GM12892 (cell line): ENCODE measurements at places on chromosomes 4 and X.
A peak's percentile ranks its signal among the peaks of the same experiment; 100 is the strongest.

DNA sequence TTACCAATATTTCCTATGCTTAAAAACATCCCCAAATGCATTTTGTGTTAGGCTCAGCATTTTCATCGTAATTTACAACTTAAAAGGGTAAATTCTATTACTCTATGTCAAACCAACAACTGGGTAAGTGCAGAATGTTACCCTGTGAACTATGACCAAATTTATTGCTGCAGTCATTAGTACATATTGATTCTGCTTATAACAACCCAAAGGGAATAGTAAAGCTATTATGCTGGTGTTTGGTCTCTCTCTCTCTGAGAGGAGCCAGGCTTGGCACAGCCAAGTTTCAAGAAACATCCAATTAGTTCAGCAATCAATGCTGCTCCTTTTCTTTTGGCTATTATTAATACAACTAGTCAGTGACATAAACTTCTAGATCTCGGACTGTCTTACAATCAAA is 747.7 kb downstream of the CENPC start:
- no peak for DNase-seq

DNA sequence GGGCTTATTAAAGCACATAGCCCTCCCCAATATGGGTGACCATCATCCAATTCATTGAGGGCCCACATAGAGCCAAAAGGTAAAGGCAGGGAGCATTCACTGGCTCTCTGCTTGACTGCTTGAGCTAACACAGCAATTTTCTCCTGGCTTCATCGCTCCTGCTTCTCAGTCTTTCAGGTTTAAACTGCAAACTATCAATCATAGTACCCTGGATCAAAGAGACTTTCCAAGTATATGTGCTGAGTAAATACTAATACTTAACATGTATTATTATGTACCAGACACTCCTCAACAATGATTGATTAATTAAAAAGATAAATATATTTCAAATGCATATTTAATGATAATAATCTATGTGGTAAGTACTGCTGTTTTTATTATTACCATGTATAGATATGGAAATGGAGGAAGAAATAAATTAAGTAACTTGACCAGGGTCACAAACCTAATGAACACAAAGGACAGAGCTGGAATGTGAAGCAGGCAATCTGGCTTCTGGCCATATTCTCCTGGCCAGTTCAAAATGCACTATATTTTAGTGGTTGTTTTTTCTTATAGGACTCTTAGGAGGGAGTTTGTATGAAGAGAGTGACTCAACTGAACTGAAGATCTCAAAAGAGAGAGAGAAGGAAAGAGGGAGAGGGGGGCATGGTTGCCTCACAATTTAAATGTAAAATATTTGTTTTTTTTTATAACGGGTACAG is 1197.3 kb downstream of the TECRL start:
- no peak for DNase-seq

- DNase-seq, result no peak
These were observed 12.6 kb downstream of the P2RY10 start for GRCh38 chrX:78957768-78958130.

GRCh38 chr4:183141997-183142396 is 42.9 kb downstream of the WWC2 start:
- DNase-seq, result no peak

DNA sequence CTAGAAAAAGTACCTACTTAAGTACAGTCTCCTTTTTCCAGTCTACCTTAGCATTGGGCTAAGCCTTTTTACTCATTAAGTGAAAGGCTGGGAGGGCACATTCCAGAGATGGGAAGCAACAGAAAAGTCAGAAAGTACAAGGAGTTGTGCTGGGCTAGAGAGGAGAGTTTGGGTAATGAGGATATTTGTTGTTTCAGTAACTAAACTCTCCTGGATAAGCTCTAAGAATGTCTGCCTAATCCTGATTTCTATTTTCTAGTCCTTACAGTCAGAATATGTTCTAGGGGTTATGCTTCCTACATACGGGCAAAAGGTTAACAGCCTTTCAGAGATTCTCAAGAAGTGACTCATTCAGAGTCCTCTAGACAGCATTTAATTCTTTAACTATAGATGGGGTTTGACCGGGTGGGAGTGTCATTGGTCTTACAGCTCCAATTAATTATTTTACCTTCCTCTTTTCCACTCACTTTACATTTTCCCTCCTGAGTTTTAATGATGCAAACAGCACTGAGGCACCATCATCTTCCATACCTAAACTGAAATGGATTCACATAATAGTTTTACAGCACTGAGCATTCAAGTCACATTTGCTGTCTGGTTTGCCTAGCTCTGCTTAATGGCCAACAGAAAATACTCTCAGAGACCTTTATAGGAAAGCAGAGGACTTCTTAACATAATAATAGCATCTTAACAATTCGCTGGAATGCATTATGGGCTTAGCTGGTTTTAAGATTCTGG is 42.9 kb downstream of the USP26 start:
- DNase-seq, result no peak

DNA sequence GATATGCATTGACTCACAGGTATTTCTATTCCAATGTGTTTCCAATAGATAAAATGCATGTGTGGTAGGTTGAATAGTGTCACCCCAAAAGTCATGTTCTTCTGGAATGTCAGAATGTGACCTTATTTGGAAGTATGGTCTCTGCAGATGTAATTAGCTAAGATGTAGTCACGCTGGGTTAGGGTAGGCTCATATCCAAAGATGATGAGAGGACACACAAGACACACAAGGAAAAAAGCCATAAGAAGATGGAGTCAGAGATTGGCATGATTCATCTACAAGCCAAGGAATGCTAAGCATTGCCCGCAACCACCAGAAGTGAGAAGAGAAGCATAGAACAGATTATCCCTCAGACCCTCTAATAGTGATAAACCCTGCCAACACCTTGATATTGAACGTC is 17.5 kb downstream of the ZNF330 start:
- no peak for DNase-seq

- DNase-seq, result no peak
These were observed 4.0 kb upstream of the C4orf17 start for GRCh38 chr4:99506781-99507180.

GRCh38 chr4:6889736-6890324 is 19.8 kb upstream of the TBC1D14 start:
- no peak for DNase-seq

DNA sequence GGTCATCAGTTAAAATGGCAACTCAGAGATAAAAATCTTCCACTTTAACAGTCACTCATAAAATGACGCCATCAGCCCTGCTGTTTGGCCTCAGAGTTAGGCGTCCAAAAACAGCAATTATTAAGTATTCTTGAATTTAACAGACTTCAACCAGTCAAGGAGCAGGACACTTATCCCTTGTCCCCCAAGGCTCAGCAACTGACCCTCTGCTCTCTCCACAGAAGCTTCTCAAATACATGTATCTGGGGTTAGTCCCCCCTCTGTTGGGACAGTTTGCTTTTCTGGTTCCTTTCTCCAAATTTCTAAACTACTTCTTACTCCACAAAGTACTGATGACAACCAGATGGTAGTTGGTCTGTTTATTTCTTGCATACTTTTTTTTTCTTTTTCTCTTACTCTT is 54.4 kb downstream of the SOD3 start:
- DNase-seq, result no peak

- DNase-seq, result no peak
These were observed 9.2 kb downstream of the PWWP3B start for GRCh38 chrX:106177106-106177981.

DNA sequence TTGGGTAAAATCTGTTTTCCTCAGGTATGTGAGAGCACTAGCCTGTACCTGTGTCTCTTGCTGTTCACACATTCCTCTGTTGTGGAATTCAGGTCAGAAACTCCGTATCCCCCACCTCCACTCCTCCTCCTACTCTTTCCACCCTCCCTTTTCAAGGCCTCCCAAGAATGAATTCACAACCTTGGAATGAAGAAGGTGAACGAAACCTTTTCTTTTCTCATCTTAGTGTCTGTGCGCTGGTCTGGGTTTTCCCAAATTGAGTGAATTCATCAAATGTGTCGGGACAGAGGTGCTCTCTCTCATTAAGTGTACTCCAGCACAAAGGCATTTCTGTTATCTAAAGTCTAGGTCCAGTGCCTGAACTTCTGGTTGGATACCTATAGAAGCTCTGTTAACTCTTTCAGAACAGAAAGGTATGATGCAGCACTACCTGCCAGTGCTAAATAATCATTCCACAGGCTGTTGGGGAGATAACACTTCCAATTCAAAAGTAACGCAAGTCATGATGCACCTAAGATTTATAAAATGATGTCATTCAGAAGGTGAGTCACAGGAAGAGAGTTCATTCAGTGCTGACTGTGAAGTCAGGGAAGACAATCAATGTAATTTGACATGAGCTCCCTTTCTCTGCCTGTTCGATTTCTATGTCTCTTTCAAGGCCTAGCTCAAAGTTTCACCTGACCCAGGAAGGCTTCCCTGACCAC is 41.9 kb downstream of the COL4A6 start:
- DNase-seq, result no peak

DNA sequence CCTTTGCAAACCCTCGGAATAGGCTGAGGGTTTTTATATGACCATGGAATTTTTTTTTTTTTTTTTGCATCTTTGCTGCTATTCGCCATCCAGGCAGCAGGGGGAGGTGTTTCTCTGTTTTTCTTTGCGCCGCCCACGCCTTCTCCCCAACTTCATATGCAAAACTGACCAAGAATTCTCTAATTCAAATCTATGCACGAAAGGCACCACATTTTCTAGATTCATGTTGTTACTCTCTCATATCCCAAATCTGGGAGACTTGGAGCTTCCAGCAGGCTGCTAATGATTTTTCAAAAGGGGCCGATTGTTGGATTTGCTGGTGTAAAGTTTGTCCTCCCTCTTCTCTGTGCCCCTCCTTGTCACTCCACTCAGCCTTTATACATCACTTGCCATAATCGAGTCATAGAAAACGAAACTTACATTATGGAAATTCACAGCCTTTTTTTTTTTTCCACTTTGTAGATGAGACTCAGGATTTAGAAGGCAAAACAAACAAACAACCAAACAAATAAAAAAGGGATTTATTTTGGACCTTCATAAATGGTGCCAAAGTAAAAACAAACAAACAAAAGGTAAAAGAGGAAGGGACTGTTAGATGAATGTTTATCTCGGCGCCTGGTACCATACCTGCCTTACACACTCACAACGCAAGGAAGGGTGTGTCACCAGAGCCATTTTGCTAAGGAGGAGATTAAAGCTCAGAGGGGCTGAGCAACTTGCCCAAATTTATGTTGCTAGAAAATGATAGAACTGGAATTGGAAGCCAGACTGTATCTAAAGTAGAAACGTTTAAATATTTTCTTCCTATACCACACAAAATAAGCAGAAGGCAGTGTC is 29.3 kb upstream of the BOD1L1 start:
- peak; percentile 13 for DNase-seq

- DNase-seq, result no peak
These were observed 48.9 kb upstream of the PPARGC1A start for GRCh38 chr4:23938796-23939195.

DNA sequence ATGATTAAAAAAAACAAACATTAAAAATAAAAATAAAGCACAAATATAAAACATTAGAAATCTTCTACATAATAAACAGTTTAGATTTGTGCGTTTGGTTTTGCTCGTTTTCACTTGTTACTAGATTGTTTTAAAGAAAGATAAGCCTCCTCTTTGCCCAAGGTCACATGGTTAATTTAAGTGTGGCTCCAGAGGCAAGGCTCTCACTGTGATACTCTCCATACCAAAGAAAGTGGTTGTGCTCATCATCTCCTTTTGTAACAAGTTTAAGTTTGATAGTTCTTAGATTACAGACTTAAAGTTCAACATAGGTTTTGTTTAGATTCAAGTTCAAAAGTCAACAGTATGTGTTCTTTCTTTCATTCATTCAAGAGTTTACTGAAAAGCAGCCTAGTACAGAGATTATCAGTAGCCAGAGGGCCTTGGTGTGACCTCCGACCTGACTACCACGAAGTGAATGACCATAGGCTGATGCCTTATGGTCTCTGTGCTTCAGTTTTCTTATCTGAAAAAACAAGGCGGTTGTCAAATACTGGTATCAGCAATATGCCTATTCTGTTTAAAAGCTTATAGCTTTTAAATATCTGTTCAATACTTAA is 133.2 kb downstream of the ZAR1 start:
- DNase-seq, result no peak

GRCh38 chr4:25144870-25145481 is 15.3 kb downstream of the SEPSECS start:
- no peak for DNase-seq

DNA sequence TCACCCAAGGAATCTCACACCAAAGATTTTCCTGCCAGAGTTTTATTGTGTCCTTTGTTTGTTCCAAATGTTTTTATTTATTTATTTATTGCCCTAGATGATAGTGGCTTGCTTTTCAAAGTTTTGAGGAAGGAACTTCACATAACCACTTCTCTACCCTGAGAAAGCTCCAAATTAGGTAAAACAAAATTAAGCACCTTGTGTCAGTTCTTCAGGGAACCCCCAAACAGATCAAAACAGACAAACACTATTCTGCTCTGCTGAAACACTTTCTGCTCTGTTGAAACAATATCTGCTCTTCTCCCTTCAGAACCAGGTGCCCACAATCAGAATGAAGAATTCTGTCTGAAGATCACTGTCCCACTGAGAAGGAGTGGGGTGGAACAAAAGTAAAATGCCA is 16.5 kb upstream of the CYBB start:
- no peak for DNase-seq

GRCh38 chr4:108355902-108356535 is 187.3 kb upstream of the LEF1 start:
- DNase-seq, result no peak

GRCh38 chrX:33357606-33358005 is 146.3 kb upstream of the DMD start:
- no peak for DNase-seq

DNA sequence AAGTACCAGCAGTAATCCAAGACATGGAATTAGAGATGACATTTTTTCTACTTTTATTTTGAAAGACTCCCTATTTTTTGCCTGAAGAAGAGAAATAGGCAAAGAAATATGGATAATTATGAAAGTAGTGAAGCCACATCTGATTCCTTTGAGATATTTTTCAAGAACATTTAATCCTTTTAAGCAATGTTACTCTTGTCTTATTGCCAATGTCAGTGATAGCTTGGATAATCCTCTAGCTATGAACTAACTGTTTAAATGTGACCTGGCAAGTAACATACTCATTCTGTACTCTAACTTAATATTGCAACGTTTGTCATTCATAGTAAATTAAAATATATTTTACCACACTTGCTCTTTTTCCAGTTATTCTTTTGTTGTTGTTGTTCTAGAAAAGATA is 181.3 kb downstream of the VEGFC start:
- no peak for DNase-seq

- DNase-seq, result peak; percentile 58
These were observed 96.3 kb upstream of the MSX1 start for GRCh38 chr4:4762909-4763821.

DNA sequence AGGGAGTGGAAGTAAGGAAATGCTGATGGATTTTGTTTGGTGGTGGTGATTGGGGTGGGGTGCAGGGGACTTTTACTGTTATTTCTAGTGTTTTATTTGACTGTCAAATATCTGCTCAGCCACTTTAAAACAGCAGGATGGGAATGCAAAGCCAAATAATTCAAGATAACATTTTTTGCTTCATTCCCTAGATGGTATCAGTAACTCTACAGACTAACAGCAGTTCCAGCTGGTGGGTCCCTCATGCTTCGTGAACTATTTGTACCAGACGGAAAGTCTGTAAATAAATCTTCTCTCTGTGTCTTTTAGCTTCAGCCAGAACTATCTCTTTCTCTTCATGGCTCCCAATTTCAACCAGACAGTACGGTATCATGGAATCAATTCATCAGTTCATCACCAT is 27.5 kb downstream of the GPR143 start:
- no peak for DNase-seq

- no peak for DNase-seq
These were observed 313.1 kb upstream of the ANXA10 start for GRCh38 chr4:167779280-167779679.

GRCh38 chr4:26116057-26116456 is 202.0 kb downstream of the SMIM20 start:
- no peak for DNase-seq
